ENCODE measurements at places on chromosomes 12 and 14. TPM values are rescaled to one million over a fixed set of nuclear protein-coding genes. Genes with fewer than 3 reads are reported as not detected.

DNA sequence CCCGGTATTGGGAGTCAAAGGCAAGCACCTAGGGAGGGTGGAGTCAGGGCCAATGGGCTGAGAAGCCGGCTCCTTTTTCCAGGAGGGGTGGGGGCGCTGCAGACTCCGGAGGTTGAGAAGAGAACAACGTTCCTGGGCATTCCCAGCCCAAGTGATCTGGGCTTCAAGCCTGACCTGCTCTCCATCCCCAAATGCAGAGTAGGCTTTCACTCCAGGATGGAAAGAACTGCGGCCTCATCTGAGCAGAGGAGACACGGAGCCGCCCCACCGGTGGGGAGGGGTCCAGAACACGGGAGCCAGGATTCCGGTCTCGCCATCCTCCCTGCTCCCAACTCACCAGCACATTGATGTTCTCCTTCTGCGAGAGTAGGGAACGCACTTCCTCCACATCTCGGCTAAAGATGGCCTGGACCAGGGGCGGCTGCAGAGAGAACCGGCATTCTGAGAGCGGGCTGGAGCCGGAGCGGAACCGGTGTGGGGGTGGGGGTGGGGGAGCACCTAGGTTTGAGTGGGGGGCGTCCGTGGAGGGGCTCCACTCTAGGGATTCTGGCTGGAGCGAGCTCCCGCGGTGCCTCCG is 605 bp downstream of the ANKRD52 start:
- peak; percentile 71 for DNase-seq

GRCh38 chr12:124453419-124454351 is 113.7 kb downstream of the NCOR2 start:
- no peak for DNase-seq

DCN gene
- total RNA-seq, result 317 TPM

DNA sequence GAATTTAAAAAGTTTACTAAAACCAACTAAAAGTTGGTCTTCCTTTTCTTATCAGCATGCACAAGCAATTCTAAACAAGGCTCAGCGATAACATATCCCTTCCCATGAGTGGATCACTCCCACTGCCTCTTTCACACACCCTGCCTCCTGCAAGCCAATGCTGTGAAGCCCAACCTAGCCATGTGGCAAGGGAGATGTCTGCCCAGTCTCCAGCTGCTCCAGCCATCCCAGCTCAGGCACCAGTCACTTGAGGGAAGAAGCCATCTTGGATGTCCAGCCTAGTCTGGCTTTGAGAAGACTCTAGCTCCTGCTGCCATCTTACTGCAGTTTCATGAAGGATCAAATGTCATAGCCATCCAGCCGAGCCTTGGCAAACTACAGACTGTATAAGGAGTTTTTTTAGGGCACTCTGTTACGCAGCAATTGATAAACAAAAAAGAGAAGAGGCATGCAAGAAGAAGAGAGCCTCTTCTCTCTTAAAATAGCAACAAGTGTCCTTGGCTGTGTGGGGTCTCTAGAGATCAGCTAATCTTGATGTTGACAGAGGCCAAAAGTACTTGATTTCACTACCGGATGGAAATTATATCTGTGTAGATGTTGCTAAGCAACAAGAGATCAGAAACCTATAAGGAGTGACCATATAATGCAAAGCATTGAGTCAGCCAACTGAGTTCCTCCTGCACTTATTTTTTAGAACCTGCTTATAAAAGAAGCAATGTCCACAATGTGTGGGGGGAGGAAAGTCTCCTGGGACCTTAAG is 108.9 kb downstream of the PTCSC3 start:
- DNase-seq, result no peak

DNA sequence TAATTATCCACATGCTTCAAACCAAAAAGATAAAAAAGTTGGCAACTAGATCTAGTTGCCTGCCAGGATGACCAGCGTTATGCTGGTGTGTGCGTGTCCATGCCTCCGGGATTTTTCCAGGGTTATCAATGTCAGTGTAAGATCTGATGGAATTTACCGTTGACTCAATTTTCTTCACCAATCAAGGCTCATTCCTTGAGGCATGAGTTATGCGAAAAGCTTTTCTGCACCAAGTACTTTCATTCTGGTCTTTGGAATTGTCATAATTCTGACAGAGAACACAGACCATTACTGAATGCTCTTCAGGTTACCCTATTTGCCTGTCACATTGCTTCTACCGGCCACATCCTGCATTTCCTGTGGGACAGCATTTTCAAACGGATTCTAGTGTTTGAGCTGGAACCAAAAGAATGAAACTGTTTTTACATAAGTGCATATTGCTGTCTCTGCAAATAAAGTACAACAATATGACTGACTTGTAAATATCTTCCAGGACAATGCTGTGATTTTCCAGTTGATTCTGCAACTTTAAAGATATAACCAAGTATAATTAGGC is 91.8 kb downstream of the DUSP16 start:
- DNase-seq, result no peak

DNA sequence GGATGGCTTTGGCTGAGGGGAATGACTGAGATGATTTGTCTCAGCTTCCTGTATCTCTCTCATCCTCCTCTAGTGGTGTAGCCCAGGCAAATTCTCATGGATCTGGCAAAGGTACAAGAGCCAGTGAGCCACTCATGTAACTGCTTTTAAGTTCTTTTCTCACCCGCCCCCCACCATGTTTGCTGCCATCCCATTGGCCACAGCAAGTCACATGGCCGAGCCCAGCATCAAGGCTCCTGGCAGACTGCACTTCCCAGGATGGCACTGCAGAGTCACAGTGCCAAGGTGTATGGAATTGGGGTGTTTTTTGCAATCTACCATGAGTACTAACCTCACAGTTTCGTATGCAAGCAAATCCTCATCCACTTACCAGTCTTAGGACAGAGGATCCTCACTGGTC is 50.9 kb downstream of the CHST11 start:
- DNase-seq, result no peak

BEGAIN gene
- total RNA-seq, result 1.4 TPM

DNA sequence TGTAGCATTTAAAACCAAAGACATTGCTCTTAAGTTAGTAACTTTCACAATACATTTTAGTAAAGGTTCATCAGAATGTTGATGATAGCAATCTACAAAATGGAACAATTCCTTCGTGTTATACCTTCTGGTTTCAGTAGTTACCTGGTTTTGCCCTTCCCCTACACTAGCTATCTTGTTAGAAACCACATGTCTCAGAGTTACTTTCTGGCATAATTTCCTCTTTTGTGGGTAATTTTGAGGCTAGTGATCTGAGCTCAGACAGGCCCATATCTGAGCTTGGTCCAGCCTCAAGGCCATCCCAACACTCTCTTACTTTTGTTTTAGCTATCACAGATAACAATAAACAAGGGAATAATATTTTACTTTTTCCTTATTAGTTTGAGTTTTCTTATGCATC is 196.9 kb downstream of the KITLG start:
- no peak for DNase-seq

GRCh38 chr14:55451398-55451797 is 11.0 kb upstream of the TBPL2 start:
- peak; percentile 5 for DNase-seq

DNA sequence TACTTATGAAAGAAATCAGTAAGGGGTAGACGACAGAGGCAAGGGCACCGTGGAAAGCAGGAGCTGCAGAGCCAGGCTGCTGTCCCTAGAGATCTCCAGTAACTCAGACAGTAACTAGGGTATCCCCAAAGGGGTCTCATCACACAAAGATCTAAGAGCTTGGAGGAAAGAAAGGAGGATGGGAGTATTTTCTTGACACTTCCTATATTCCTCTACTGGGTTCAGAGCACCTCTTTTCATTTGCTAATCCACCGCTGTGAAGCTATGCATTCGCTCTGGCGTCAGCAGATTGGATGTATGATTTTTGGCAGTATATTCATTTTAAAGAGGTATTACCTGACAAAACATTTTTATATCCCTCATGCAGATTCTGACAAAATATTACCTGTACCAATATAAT is 12.6 kb downstream of the USP44 start:
- no peak for DNase-seq

CAPZA3 gene
- total RNA-seq, result not detected

- peak; percentile 6 for DNase-seq
Measured at GRCh38 chr12:579420-580110, 83.7 kb downstream of the NINJ2 start.

GPR65 gene
- total RNA-seq, result 3.8 TPM

- peak; percentile 84 for DNase-seq
Measured at GRCh38 chr12:19130224-19131024, 891 bp downstream of the PLEKHA5 start.

All from kidney (tissue), 22 donors.